Stimulated activated CD8-positive, alpha-beta memory T cell treated with anti-CD3 and anti-CD28 coated beads, Interleukin-7, amount 100 ng/mL, for 4 hours (primary cell): ENCODE measurements at places on chromosomes 3 and 15.

DNA sequence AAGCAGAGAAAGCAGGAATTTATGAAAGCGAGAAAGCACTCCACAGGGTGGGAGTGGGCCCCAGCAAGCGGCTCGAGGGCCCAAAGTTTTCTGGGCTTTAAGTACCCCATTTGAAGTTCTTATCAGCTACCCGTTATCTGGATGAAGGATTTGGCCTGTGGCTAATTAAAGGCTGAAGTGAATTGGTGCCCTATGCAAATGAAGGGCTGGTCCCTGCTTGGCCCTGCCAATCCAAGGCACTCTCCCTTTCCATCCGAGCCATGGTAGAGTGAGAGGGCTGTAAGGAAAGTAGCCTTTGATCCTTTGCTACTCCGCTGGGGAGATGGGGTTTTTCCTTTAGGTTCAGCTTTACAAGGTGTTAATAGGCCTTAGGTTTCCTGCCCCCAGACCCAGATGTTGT, 469.3 kb upstream of the CFAP20DC start:
- DNase-seq = no peak

GRCh38 chr3:188559072-188559429, 405.1 kb downstream of the LPP start:
- DNase-seq = no peak

GRCh38 chr15:72141171-72142084, 23.2 kb downstream of the SENP8 start:
- no peak for DNase-seq

GRCh38 chr15:90201944-90202375, 830 bp downstream of the SEMA4B start:
- no peak for DNase-seq

DNA sequence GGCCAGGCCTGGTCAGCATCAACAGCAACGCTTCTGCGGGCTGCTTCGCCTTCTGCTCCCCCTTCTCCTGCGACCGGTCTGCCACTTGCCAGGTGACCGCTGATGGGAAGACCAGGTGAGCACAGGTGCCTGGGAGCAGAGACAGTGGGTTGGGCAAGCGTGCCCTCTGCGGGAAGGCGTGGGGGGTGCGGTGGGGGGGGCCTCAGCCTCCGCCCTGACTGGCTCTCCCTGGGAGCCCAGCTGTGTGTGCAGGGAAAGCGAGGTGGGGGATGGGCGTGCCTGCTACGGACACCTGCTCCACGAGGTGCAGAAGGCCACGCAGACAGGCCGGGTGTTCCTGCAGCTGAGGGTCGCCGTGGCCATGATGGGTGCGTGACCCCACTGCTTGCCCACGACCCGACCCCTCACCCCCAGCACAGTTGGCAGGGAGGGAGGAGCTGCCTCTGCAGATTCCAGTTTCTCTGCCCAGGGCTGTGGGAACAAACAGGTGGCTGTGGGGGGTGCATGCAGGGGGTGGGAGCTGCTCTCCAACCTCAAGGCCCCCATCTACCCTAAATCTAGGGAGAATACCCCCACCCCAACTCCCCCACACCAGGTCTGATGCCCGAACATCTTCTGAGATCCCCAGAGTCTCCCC, 8.8 kb downstream of the STAB1 start:
- no peak for DNase-seq

DNA sequence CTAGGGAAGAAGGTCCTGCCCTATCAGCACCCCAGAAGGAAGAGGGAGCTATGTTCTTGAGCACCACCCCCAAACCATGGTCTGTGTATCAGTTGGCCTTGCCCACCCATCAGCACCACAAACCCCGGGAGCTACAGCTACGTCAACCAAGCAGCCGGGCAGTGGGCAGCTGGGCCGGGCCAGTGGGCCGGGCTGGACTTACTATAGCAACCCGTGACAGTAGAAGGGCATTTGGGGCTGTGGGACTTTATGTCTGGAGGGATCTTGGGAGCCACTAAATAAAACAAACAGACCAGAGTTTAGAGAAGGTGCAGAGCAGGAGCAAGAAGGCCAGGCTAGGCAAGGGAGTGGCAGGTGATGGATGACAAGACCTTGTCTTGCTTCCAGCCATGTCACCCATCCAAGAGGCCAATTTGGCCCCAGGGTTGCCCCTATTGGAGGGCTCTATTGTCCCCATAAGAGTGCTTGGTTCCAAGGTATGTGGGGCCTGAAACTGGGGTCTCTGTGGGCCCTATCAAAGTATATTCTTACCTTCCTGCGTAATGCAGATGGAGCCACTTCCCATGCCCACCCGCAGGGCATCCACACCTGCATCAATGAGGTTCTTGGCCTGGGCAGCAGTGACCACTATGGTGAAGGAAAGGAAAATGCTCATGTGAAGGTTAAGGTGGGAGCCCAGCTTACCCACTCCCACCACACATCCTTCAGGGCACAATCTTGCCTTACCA, 3.2 kb downstream of the IMPDH2 start:
- no peak for DNase-seq

DNA sequence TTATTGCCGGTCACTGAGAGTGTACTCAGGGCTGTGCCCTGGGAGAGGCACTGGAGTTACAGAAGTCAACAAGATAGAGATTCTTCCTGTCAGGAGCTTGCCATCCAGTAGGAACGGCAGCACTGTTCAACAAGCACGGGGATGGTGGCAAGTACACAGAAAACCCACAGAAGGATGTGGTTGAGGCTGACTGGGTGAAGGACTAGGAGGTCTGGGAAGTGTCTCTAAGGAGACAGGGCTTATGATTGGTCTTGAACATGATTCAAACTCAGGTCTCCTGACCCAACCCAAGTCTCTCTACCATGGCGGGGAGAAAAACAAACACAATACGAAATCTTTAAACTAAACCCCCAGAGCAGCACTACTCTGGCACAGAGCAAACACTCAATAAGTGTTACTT, 37.6 kb downstream of the ERICH6 start:
- DNase-seq = no peak

DNA sequence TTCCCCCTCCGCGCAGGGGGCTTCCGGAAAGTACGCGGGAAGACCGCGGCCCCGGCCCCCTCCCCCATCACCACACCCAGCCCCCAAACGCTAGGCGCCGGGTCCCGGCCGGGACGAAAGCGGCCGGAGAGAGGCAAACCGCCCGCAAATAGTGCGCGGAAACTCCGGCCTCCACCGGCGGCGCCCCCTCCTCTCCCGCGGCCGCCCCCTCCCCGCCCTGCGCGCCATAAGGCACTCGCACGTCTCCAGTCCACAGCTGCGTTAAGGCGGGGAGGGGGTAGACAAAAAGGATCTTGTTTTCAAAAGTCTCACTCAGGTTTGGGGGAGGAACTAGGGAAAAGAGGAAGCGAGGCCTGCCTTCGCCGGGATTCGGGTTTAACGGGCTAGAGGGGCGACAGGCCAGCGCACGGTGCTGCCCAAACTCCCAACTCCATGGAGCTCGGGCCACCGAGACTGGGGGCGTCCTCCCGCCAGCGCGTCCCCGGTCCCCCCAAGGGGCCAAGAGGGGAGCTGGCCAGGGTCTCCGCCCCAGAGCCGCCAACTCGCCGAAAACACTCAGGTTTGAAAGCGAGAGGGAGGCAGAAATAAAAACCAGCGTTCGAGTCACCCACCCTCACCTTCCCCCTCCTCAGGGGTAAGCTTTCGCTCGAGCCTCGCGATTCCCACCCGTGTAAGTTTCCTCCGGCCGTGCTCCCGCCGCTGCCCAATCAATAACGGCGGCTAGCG, 1.8 kb downstream of the ANP32A start:
- no peak for DNase-seq

- no peak for DNase-seq
Measured at GRCh38 chr3:53913401-53913800, 21.7 kb upstream of the SELENOK start.
